Stimulated activated CD8-positive, alpha-beta memory T cell treated with anti-CD3 and anti-CD28 coated beads, Interleukin-7, amount 100 ng/mL, for 1 hour (primary cell): ENCODE measurements at places on chromosomes 7 and 10.

DNA sequence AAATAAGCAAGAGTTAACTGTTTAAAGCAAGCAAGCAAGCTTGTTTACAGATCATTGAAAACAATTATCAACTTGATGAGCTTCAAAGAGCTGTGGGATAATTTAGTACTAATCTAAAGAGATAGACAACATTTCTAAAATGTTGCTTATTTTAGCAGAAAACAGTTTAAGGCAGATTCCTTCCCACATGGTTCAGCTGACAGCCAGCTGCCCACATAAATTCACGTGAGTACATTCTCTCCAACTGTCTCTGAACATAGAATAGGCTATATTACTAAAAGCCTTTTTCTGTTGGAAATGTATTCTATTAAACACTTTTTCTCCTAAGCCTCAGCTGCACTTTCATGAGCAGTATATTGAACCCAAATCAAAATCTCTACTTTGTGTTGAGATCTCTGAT lies 174.1 kb downstream of the LRRN3 start:
- DNase-seq, result no peak

DNA sequence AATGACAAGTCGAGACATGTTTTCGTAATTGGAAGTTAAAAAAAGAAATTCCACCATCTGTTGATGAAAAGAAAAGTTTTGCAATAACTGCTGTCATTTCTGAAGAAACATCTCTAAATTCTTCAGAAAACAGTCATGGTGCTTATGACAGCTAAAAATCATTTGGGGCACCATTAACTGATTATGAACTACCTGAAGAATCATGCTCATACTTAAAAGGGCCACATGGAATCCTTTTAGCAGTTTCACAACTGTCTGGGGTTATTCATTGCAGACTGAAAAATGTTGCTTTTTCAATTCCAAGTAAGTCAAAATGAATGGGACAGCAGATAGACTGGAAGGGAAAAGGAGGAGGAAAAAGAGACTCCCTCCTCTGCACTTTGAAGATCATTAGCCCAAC lies 134.2 kb downstream of the CHN2 start:
- DNase-seq, result no peak

DNA sequence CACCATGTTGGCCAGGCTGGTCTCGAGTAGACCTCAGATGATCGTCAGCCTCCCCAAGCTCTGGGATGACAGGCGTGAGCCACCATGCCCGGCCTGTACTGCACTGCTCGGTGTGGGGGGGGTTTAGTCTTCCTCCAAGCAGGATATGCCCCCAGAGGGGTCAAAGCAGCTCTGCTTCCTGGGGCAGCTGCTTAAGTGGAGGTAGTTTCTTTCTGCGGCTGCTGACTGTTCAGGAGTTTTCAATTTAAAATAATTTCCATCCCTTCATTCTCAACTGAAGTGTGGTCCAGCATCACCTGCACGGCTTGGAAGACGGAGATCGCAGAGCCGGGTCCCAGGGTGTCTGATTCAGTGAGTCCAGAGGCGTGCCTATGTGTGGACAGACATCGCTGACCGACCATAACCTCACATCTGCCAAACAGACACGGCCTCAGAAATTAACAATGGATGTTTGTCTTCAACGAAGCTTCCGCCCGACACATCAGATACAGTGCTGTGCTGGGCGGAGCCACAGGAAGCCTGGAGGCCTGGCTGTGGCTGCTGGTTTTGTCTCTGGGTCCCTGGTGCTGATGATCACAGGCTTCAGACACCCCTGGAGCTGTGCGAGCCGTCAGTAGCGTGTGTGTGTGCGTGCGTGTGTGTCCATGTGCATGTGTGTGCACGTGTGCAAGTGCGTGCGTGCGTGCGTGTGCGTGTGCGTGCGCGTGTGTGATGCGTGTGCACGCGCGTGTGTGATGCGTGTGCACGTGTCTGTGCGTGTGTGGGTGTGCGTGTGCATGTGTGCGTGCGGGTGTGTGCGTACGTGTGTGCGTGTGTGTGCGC lies 226.5 kb upstream of the PITRM1 start:
- DNase-seq, result no peak

GRCh38 chr7:151246851-151247580 lies 1.5 kb downstream of the SMARCD3 start:
- DNase-seq, result no peak

GRCh38 chr10:63027531-63027930 lies 105.6 kb upstream of the NRBF2 start:
- DNase-seq, result no peak

DNA sequence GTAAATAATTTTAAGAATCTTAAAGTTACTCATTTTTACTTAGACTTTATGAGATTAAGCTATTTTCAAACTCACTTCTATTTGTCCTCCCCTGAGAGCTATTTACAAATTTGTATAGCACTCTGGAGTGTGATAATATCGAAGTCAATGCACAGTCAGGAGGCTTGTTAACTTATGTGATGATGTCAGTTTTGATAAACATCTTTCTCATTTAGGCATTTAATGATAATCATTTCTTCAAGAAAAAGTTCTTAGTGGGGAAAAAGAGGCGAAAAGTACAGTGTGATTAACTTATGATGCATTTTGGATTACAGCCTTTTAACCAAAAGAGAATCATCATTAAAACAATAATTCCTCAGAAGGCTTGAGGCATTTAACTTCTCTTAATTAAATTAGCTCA lies 468.6 kb downstream of the AUTS2 start:
- DNase-seq, result no peak

GRCh38 chr7:132255898-132256297 lies 320.4 kb downstream of the PLXNA4 start:
- no peak for DNase-seq

GRCh38 chr7:108234281-108234680 lies 104.1 kb upstream of the LAMB4 start:
- no peak for DNase-seq

- no peak for DNase-seq
Measured at GRCh38 chr10:110433740-110434139, 64.0 kb upstream of the DUSP5 start.

GRCh38 chr10:131997366-131998049 lies 15.8 kb upstream of the BNIP3 start:
- DNase-seq, result no peak

DNA sequence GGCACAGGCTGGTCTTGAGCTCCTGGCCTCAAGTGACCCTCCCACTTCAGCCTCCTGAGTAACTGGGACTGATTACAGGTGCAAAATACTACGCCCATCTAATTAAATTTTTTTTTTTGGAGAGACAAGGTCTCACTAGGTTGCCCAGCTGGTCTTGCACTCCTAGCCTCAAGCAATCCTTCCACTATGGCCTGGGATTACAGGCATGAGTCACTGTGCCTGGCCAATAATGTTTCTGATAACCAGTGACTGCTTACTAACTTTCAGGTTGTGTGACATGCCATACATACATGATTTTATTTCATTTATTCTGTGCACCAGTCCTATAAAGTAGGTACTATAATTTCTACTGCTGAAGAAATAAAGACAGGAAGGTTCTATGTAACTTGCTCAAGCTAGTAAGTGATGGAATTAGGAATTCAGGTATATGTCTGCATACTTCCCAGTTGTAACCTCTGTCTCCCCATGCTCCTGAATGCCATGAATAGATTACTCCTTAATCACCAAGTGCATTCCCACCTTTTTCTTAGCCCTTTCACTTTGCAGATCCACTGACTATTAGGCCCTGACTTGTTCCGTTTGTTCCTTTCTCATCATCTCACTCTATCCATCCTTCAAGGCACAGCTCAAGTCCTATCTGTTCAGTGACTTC lies 28.1 kb downstream of the MCU start:
- DNase-seq, result no peak

DNA sequence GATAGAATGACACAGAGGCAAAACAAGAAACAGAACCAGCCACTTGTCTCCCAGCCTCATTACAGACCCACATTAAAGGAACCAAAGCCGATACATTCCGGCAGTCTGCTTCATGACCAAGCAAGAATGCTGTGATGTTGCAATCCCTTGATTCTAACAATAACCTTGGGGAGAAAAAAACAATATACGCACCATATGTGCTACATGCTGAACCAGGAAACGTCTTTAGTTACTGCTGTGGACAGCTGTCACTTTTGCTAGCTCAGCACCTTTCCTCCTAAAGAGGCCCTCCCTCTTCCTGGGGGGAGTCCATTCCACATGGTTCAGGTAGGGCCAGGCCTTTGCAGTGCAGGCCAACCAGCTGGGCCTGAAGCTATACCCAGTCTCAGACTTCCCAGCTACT lies 79.1 kb downstream of the PRTFDC1 start:
- DNase-seq, result no peak

GRCh38 chr7:136392856-136393255 lies 415.7 kb upstream of the MTPN start:
- DNase-seq, result no peak

GRCh38 chr10:74587109-74587854 lies 239.1 kb upstream of the KAT6B start:
- DNase-seq, result no peak

DNA sequence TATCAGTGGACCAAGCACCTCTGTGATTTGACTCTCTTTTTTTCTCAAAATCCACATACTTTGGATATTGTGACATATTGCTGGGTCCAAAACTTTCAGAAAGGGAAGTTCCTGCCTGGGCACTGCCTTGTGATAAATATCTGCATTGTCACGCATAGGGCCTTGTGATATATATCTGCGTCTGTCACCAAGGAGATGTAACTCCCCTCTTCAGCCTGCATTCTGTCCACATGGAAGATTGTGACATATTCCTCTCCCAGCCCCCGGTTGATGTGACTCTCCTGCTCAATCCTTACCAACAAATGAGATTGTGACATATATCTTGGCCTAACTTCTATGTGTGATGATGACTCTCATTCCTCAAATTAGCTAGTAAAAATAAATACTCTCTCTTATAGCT lies 25.4 kb upstream of the ZNF107 start:
- no peak for DNase-seq

DNA sequence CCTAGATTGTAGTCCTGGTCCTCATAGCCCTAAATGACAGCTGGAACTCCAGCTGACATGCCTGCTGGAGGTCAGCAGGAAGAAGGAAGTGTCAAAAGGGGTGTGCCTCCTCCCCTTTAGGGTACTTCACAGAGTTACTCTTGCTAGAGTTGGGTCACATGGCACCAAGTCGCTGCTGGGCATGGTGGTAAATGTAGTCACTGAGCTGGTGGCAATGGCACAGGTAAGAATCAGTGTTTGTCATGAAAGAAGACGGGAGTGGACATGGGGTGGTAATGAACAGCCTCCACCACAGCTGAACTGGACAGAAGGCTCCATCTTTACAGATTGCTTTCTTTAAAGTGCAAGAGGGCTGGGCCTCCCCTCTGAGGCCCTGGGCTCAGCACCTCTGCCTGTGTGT lies 122.3 kb downstream of the ACTR3B start:
- no peak for DNase-seq

DNA sequence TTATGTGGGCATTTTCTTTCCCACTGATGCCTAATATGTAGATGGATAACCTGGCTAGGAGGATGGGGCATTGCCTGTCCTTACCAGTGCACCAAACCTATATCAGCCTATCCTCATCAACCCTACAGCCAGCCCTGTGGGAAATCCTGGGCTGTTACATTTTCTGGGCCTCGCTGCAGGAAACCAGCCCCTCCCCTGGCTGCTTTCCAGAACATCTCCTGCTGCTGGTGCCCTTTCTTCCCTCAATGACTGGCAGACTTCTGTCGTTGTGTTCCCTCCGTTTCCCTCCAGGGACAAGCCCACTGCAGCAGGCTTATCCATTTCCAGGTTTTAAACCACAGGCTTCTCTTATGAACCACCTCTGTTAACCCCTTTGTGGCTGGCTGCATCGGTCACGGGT lies 486.1 kb upstream of the COBL start:
- no peak for DNase-seq

DNA sequence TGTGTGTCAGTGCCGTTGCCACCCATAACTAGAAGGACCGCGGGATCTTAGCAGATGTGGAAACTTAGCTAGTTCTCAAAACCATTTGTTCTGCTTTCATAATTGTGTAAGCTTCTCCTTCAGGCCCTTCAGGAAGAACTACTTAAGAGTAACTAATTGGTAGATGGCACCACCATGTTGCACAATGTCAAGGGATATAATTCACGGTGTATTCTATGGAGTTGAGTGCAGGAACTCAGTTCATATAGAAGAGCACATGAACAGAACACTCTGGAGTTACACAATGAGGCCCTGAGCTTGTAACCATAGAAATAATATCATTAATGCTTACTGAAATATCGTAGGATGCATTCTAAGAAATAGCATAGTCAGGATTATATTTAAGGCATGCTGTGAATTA lies 126.5 kb upstream of the GAD2 start:
- no peak for DNase-seq

GRCh38 chr7:78039790-78040776 lies 241.5 kb downstream of the PHTF2 start:
- DNase-seq, result no peak

- no peak for DNase-seq
Measured at GRCh38 chr7:43700059-43700501, 29.2 kb downstream of the COA1 start.

DNA sequence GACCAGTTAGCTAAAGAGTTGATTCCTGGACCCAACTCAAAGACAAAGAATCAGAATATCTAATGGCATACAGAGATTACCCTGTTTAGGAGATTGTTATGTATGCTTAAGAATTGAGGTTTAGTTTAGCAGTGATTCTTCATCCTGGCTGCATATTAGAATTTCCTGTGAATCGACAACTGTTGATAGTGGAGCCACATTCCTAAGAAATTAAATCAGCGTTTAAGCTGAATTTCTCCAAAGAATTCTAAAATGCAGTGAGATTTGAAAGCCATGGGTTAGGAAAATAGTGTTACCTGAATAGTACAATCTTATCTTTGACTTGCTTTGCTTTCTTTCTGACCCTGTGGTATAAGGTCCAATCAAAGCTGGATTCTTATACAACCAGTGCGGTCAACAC lies 16.4 kb upstream of the FERD3L start:
- DNase-seq, result no peak

DNA sequence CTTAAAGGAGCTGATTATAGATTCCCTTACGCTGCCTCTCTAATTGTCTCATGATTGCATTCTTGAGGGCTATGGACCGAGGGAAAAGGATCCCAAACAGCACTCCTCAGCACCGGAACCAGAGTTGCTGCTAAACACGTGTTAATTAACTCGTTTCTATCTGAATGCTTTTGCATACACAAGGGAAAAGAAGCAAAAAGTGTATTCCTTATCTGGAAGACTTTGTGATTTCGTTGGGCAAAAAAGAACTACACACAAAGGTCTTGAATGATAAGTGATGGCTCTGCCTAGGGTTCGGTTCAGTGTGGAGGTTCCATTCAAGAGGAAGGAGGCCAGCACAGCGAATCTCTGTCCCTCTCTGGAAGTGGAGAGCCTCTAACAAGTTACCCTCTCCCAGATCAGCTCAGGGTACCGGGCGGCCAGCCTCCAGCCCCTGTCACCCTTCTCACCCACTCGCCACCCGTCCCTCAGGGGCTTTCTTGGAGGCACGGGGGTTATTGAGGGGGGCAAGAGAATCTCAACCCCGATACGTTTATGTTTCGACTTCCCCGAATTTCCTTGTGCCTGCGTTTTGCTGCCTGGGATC lies 515 bp upstream of the SLC4A2 start:
- DNase-seq, result no peak
